ENCODE measurements at places on chromosomes 3 and 15.

GRCh38 chr3:176430244-176431037 lies 766.8 kb downstream of the TBL1XR1 start:
- peak; percentile 15 for DNase-seq

DNA sequence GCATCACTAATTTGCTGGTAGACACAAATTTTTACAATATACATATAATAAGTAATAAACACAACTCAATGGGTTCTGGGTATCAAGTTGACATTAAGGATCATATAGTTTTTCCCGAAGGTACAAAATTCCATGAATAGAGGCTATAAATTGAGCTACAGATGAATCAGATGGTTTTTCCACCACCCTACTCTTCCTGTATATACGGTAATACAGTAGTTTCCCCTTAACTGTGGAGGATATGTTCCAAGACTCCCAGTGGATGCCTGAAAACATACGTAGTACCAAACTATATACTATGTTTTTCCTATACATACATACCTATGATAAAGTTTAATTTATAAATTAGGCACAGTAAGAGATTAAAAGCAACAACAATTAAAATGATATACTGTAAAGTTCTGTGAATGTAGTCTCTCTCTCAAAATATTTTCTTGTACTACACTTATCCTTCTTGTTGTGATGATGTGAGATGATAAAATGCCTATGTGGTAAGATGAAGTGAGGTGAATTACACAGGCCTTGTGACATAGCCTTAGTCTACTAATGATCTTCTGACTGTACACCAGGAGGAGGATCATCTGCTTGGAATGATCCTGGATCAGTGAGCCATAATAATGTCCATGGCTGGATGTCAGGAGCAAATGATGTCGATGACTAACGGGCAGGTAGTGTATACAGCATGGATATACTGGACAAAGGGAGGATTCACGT lies 116.7 kb downstream of the NR1I2 start:
- DNase-seq: no peak

DNA sequence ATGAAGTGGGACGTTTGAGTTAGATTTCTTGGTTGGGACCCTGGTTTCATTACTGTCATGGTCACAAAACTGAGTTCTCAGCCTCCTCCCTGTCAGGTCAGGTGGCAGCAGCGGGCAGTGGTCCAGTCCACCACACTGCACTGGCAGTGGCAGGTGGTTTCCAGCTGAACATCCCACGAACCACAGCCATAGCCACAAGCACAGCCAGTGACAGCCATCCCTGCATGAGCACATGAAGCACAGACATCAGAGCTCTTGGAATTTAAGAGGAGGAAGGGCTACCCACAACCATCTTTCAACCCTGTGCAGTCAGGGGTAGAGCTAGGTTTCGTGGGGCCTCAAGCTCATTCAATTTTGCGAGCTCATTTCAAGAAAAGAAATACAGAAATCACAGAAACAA lies 1.5 kb downstream of the RETNLB start:
- DNase-seq: no peak

DNA sequence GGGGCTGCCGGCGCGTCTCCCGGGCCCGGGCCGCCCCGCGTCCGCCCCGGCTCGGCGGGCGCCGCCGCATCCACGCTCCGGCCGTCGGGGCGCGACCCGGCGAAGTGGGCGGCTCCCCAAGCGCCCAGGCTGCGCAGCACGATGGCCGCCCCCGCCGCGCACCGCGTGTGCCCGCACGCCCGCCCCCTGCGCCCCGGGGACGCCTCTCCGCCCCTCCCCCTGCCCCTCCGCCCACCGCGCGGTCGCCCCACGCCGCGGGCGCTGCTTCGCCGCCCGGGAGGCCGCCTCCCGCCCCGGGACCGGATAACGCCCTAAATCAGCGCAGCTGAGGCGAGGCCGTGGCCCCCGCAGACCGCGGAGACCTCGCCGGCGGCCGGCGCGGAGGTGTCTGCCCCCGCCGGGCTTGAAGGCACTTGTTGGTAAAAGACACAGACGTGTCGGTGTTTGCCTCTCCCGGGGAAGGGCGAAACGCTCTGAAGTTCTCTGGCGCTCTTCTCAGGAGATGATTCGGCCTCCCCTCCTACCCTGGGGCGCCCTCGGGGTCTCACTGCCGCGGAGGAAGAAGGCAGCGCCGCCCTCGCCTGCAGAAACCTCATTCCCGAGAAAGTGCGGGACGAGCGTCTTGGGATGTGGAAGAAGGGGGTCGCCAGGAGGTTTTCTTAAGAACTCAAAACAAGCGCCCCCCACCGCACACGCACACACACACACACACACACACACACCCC lies at the start of gene BNC1:
Gene BNC1, minus strand, starts transcription at position 106 of the 725 bp plus-strand sequence. Its CDS starts 36 bp downstream, at position 70.
- DNase-seq: no peak

DNA sequence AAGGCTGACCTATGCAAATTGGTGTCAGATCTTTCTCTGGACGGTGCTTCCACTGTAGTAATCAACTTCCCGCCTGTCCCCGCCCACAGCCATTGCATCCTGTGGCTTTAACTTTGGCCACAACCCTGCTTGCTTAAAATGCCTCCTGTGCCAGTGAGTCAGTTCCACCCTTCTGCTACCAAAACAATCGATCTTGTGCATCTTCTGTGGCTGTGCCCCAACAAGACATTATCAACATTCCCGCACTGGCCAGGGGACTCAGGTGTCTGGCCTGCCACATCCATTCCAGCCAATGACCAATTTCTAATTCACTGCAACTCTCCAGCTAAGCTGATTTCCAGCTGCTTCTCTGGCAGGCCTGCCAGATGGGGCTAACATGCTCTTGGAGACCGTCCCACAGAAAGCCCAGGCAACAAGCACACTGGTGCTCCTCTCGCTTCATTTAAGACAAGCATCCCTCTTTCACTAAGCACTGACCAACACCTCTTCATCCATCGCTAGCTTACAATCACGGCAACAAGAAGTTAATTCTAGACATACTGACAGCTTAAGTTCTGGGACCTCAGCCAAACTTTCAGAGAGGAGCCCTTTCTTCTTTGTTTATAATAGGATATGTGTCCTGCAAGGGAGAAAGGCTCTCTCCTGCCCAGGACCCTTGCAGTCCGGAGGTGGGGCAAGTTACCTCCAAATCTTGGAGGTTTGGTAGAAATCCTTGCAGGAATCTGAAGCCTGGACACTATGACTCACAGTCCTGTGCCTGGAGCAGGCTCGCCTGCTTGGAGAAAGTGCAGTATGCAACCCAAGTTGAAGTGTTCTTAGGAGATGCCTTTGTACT lies 6.7 kb downstream of the CA12 start:
- no peak for DNase-seq

GRCh38 chr3:124132813-124133212 lies 140.9 kb upstream of the ROPN1 start:
- no peak for DNase-seq

DNA sequence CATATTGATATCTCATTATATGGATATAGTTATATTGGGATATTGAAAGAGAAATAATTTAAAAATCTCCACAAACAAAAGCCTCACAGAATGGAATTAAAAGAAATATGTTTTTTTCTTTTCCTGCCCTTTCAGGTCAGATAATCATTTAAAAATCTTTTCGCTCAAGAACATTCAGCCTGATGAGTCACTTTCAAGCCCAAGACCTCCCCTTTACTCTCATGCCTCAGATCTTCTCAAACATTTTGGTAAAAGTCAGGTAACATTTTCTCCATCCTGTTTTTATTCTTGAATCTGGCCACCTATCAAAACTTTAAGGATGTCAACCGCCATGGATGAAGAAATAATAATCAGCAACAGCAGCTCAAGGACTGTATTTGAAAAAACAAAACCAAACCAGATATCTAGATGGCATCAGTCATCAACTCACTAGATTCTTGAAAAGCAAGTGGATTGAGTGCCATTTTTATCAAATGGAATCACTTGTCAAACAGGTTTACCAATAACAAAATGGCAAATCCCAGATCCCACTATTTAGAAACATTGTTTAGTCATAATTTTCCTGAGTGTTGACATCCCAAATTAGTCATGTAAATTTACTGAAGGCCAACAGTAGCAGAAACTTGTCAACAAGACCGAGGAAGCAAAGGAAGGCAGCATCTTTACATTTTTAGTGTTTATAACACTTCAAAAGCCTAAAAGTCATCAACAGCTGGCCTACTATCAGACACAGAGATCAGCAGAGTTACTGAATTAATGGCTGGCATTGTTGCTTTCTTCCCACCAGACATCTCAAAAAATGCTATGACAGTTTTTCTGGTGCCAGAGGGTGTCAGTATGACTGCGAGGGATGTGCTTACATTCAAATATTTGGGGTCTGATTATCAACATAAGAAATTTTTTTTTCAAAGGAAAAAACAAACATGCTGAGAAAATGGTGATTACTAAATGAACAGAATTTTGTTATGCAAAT lies 444.7 kb downstream of the MAGI1 start:
- DNase-seq: no peak
